RWPE2 (cell line): ENCODE measurements at places on chromosomes 5 and 9.

DNA sequence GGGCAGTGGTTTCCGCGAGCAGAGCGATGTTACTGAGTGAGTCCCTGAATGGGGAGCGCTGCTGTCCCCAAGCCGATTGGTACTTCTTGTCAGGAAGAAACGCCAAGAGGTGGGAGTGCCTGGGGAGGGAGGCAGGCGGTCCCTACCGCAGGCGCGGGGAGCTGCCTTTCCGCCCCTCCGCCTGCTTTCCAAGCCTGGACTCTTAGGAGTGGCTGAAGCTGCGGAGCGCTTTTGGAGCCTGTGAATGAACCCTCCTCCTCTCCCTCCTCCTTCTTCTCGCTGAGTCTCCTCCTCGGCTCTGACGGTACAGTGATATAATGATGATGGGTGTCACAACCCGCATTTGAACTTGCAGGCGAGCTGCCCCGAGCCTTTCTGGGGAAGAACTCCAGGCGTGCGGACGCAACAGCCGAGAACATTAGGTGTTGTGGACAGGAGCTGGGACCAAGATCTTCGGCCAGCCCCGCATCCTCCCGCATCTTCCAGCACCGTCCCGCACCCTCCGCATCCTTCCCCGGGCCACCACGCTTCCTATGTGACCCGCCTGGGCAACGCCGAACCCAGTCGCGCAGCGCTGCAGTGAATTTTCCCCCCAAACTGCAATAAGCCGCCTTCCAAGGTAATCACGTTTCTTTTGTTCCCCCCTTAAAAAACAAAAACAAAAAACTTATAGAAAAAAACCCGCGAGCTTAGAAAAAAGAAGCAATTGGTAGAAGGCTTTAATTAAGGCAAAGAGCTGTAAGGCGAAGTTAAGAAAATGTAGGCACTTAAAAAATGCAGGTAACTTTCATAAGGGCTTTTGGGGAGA lies at the start of gene VCAN:
Gene VCAN, plus strand, starts transcription at position 340 of the 808 bp plus-strand sequence. CDS start 11,775 bp downstream, outside the sequence.
- DNase-seq = no peak

- DNase-seq = no peak
Observed at GRCh38 chr5:127320032-127320965, 29.7 kb downstream of the MEGF10 start.

DNA sequence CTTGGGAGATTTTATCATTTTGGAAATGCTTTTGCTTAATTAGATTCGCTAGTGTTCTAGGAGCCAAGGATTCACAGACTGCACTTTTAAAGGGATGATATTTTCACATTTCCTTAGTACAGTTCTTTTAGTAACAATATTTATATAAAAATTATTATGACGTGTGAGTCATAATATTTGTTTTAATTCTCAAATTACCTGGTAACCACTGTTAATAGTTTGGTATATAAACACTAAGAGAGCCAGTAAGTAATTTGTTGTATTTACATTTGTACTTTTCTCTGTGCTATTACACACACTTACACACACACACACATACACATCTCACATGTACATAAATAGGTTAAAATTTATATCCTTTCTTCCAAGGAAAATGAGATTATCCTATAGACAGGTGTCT lies 58.8 kb upstream of the RAD23B start:
- DNase-seq = no peak

- DNase-seq = no peak
Observed at GRCh38 chr9:81318571-81318970, 370.8 kb downstream of the TLE1 start.

GRCh38 chr9:32725066-32725860 lies 58.1 kb upstream of the TMEM215 start:
- no peak for DNase-seq

- no peak for DNase-seq
Observed at GRCh38 chr9:114935119-114935518, 4.7 kb upstream of the TNFSF8 start.

DNA sequence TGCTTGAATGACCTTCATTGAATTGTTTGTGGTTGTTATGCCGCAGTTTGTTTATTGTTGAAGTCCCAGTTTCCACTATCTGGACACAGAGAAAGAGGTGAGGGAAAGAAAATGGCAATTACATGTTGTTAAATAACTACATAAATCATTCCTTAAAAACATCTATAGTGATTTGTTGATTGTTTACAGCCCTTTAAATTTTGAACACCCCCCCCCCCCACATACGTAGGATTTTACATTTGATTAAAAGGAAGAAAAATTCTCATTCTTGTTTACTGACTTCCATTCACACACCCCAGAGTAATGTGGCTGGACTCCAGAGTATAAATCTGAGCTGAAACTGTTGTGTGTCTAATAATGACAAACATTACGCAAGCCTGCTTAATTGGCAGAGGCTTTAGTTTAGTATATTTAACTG lies 87.1 kb upstream of the FAM174A start:
- no peak for DNase-seq

DNA sequence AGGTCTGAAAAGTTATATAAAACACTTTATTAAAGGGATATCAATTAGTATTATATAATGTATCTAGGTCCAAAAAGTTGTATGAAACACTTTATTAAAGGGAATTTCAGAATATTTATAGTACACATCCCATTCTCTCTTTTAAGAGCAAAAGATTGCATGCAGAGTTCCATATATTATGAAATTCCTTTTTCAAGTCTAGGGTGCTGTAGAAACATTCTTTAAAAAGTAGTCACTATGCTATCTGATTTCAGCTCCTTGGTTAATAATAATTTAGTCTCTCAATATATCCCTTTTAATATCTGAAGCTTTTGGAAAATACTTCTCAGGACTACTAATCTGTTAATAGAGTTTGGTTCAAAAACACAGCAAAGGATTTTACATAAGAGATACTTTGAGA lies 1496.1 kb upstream of the C9orf72 start:
- DNase-seq = no peak

- DNase-seq = no peak
Observed at GRCh38 chr9:2023042-2023441, 7.9 kb downstream of the SMARCA2 start.
